NCI-H1694 treated with DMSO at 0.1 percent for 48 hours (cell line): ENCODE measurements at places on chromosomes 1 and 21.

DNA sequence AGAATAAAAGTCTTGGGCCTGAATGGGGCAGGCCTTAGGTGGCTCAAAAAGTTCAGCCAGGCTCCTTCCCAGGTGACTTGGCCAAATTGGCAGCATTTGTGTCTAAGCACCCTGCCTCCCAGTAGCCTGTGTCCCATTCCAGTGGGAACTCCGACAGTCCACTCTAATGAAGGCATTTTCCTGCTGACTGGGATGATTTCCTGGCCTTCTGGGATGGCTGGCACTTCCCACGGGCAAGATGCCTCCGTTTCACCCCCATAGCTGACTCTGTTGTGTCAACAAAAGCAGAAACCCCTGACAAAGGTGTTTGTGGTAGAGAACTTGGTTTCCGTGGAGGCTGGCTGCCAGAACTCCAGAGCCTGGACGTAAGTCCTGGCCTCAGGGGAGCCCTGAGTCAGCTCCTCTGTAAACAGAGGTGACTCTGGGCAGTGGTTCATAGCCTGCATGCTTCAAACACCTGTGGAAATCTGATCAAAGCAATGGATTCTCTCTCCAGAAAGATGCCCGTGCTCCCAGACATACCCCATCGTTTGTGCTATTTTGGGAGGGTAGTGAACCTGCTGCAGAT, 36.6 kb downstream of the WNT3A start:
- DNase-seq: no peak

- DNase-seq: no peak
Observed at GRCh38 chr1:201916649-201917249, 28.1 kb downstream of the SHISA4 start.

- no peak for DNase-seq
Observed at GRCh38 chr1:204873176-204873575, 2.5 kb downstream of the NFASC start.

- DNase-seq: no peak
Observed at GRCh38 chr1:182802006-182802803, 12.6 kb downstream of the NPL start.

- DNase-seq: no peak
Observed at GRCh38 chr1:233111731-233112130, 161.3 kb downstream of the NTPCR start.

DNA sequence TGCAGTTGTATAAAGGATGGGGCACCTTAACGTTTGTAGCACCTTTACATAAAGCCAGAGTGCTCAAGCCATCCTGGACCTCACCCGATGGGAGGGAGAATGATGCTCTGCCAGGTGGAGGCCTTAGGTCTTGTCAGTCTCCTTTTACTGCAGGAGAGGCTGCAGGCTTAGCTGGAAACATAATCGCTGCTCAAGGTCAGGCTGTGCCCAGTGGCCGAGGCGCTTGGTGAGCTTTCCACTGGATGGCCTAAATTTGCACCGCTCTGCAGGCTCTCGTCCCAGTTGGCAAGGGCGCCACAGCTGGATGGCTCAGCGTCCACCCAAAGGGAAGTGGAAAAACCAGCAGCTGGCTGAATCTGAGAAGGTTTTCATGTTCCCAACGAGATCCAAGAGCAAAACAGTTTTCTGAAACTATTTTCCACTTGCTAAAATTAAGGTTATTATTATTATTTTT, 438.9 kb downstream of the CAMTA1 start:
- no peak for DNase-seq

- no peak for DNase-seq
Observed at GRCh38 chr1:146021622-146022402, at the start of gene HJV. Gene HJV (minus strand): TSS chr1:146021735. CDS start chr1:146020231, 1,504 bp downstream.

GRCh38 chr21:39681845-39682244, 63.1 kb upstream of the IGSF5 start:
- no peak for DNase-seq

DNA sequence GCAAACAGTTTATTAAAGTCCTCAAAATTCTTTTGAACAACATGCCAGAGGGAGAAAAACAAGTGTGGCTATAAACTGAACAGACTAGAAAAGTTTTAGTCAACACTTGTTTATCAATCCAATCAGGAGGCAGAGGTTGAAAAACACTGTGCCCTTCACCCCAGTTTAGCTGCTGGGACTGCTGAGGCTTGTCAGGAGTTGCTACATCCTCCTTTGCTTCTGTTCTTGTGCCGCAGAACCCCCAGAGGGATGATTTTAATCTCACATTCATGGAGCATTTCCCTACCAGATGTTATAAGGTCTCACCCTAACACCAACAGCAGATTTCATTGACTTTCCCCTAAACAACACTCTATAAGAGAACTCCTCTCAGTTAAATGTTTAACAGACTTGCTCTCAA, 321.2 kb downstream of the VAV3 start:
- DNase-seq: no peak

DNA sequence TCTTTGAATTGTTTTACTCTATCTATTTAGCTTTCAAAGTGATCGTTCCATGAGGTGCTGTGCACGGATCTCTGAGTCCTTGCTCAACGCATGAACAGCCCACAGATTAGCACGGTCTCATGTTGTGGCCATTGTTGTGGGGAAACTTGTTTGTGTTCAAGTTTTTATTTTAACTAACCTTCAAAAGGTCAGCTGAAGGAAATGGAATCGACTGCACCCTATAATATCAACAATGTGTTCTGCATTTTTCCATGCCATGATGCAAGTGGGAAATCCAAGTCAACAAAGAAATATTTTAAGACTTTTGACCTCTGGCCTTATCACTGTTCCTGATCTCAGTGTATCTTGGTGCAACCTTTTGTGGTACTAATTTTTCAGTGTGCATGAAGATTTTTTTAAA, 6.1 kb downstream of the SH2D1B start:
- DNase-seq: no peak

GRCh38 chr1:234103198-234103597, 198.7 kb downstream of the SLC35F3 start:
- no peak for DNase-seq

DNA sequence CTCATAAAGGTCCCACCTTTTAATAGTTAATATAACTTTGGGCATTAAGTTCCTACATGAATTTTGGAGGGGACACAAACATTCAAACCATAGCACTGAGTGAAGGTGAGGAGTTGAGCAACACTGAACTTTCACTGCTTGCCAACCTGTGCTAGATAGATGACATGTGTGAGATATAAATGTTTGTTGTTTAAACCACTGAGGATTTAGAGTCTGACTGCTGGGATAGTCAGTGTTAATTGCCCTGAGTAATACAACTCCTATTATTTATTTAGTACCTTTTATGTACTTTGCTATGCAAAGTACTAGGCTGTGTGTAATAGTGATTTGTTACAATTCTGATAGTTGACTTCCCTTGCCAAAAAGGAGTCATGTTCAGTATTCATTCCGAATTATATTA, 32.4 kb upstream of the SLC16A1 start:
- no peak for DNase-seq

DNA sequence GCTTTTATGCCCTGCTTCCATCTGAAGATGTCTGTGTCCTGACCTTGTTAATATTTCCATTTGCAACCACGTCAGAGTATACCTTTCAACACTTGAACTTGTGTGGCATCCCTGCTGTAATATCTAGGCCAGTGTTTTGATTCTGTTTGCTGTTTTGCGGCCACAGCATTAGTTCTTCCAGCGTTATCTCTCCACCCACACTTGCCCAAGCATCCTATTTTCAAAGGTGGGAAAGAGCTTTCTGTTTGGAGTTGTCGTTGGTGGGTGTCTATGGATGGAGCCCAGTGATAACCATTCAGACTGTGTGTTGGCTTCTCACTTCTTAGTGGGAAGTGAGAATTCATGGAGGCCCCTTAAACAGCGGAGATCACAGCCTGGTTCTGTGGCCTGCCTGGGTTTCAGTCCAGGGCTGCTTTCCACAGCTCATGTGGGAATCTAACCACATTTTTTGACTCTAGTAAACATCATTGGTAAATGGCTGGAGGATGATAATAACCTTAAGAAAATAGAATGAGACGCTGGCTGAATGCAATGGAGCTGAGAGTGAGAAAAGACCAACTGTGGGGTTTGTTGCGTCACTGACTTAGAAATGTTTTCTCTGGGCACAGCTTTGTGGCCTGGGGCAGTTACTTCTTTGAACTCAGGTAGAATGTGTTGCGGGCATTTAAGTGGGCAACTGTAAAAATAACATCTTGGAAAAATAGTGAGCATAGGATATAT, 7.6 kb downstream of the TENT5C start:
- no peak for DNase-seq

DNA sequence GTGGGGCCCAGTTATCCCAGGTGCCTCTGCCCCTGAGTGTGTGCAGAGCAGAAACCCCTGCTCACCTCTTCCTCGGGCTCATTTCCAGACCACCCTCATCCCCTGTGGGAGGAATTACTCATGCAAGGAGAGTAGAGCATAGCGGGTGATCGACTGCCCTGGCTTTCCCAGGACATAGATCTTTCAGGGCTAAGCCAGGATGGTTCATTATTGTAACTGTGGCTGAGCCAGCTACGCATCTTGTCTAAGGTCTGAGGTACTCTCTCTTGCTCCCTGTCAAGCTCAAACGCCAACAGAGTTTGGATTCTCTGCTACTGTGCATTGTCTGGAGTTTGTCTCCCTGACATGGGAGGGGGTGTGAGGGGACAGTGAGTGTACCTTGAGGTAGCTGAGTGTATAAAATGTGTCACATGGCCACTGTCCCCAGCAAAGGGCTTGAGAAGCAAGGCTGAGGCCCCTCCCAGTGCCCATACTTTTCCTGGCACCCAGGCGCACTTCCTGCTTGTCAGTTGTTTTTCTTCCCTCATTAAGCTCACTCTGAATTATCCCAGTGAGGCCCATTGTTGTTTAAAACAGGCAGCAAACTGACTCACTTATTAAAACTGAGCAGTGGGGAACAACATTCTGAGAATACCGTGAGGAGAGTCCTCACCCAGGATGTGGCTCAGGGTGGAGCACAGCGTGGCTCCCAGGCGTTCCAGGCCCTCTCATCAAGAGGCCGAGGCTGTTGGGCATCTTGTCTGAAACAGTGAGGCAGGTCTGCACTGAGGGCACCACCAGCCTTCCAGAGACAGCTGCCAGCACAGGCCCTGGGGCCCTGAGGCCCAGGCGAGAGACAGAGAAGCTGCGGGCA, 92.9 kb downstream of the LAMC2 start:
- DNase-seq: no peak
